ENCODE measurements at places on chromosomes 7 and 10. TPM values are rescaled to one million over a fixed set of nuclear protein-coding genes. Genes with fewer than 3 reads are reported as not detected.

SCIN gene
- 0.29 TPM for total RNA-seq

MCM10 gene
- total RNA-seq: 36.4 TPM

GRCh38 chr10:7561216-7561893 lies 105.4 kb downstream of the ITIH5 start:
- ATAC-seq: no peak

PNLIP gene
- not detected for total RNA-seq

Measured in activated T-helper 17 cell treated with anti-CD3 and anti-CD28 coated beads, Interleukin-2, amount 50 U/mL, for 72 hours (primary cell).